Left renal pelvis (tissue), 4 donors: ENCODE measurements at places on chromosomes 5 and 9.

GRCh38 chr9:75880618-75881017 is 9.9 kb upstream of the PCSK5 start:
- DNase-seq, result no peak

DNA sequence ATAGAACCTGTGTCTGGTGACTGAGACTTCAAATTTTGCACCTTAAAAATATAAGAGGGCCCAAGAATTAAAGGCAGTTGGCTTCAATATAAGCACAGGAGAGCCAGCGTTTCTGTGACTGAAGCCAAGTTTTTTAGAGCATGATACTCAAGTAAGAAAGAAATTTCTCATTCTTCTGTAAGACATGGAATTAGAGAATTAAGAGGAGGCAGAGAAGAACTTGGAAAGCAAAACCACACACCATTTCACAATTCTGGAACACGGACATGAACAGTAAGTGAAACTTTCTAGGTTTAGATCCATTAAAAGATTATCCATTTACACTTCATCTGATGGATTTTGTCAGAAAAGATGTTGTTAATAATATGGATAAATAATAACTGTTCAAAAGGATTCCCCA is 8.9 kb upstream of the AGXT2 start:
- DNase-seq, result no peak

DNA sequence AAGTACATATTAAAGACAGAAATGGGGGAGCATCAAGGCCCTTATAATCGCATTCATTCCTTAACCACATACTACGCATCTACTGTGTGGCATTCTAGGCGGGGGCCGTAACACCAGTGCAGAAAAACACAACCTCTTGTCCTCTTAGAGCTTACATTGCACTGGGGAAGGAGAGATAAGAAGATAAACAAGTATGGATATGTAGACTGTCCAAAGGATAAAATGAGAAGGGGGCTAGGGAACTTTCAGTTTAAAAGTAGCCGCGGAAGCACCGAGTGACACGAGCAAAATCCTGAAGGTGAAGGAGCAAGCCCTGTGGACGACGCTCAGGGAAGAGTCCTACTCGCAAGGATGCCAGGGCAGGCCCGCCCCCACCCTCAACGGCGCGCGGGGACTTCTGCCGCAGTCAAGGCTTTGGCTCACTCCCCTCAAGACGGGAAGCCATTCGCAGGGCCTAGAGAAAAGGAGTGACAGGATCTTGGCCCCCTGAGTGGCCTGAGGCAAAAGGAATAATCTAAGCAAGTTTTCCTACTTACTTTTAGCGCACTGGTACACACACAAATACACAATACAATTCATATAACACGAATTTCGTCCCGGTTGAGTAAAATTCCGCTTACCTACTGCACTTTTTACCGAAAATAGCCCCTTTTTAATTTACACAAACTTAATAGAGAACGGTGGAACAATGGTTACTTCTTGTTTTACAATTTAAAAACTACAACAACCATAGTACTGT is 1.3 kb upstream of the NIPBL start:
- no peak for DNase-seq

DNA sequence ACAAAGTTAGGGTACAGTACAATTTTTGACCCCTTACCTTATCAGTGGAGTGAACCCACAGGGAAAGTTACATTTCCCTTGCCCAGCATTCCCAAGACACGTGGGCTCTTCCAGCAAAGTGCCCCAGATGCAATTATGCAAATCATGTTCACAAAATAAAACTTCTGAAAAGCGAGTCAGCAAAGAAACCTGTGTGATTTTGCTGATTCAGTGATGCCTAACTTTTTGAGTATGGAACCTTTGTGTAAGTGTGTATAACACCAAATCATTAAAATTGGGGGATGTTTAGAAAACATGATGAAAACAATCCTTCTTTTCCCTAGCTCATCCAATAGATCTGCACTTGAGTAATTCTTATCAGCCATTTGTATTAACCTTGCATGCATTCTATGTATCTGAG is 52.6 kb downstream of the SH3RF2 start:
- DNase-seq, result no peak

GRCh38 chr9:118554987-118555386 is 814.2 kb downstream of the BRINP1 start:
- no peak for DNase-seq

DNA sequence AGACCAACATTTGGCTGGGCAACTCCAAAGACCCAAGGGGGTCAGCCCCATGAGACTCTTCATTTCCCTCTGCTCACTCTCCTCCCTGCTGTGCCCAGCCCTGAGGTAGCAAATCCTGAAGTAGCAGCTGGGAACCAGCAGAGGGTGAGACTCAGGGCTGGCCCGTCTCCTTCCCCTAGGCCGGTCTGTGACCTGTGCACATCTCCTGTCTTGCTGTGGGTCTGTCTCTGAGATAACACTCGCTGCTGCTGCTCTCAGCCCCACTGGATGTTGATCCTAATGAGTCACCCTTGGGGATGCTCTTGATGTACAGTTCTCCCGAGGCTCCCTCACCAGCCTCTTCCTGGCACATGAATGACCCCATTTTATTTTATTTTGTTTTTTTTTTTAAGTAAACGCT is 7.3 kb upstream of the OR2V1 start:
- DNase-seq, result no peak

GRCh38 chr9:37812773-37813379 is 12.3 kb downstream of the DCAF10 start:
- DNase-seq, result no peak

- DNase-seq, result no peak
These were observed 75.4 kb upstream of the CDKN2B start for GRCh38 chr9:22084336-22085035.

DNA sequence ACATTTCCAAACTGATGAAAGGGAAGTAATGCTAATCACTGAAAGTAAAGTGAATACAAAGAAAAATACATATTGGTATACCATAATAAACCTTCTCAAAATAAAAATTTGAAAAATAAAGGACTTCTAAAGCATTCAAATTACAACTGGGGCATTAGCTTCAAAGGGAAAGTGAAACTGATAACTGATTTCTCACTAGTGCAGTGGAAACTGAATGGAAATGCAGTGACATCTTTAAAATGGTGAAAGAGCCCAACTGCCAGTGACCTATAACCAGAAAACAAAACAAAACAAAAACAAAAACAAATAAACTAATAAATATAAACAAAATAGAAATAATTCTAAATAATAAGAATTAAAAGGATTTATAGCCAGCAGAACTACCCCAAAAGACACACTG is 297.5 kb upstream of the GRIN3A start:
- no peak for DNase-seq

DNA sequence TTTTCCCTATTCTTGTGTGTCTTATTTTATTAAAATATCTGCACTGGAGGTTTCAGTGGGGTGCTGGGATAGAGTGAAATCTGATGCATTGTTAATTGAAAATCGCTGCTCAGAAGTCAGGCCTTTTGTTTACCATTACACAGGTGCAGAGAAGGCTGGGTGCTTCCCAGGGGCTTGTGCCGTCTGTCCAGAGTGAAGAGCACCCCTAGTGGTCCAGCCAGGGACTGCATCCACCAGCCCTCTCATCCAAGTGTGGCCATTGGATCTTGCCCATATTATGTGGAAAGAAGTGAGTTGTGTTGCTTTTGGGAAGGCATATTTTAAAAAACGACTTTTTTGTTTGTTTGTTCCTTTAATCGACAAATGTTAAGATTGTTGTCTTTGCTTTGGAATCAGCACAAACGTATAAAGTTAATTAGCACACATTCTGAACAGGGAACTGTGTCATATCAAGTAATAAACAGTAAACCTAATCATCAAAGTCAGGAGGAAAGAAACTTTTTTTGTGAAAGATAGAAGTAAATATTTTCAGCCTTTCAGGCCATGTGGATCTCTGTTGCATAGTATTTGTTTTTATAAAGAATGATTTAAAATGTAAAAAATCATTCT is 315.6 kb downstream of the MTRR start:
- no peak for DNase-seq

DNA sequence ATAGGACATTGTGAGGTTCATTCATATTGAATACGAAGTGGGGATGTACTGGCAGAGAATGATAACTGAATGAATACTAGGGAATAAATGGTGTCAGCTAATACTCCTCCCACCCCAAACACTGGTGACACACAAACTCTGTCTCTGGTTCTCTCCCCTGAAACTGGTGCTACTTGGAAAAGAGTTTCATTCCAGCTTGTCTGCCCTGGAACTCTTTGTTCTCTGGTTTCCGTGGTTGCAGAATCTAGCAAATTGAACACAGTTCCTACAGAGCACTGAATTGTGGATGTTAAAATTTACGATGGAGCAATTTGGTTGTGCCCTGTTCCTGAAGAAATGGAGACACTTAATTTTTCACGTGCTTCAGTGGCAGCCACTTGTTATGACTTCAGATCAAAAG is 181.7 kb downstream of the KCTD16 start:
- no peak for DNase-seq

GRCh38 chr5:1016036-1016435 is 7.4 kb downstream of the NKD2 start:
- DNase-seq, result no peak
